ENCODE measurements at places on chromosomes 4 and X.

DNA sequence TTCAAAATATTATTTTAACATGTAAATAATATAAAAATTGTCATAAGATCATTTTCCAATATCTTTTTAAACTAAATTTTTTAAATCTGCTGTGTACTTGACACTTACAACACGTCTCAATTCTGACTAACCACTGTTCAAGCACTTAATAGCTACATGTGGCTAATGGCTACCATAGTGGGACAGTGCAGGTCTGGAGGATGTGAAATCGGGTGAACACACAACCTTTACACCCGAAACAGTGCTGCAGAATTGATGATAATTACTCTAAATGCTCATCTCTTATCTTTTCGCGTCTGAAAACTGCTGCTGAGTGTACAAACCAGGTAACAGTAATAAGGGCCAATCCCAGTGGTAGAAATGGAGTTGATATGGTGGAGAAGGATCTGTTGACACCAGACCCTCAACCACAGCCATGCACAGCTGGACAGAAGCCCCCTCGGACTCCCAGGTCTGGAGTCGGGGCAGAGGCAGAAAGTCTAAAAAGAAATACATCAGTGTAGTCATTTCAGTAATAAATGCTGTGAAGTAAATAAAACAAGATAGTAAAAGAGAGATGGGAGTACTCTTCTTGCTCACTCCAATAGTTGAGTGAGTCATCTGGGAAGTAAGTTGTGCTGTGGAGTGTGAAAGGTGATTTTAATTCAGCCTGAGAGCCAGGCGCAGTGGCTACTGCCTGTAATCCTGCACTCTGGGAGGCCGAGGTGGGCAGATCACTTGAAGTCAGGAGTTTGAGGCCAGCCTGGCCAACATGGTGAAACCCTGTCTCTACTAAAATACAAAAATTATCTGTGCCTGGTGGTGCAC is 150.0 kb downstream of the CBR4 start:
- DNase-seq, result no peak

DNA sequence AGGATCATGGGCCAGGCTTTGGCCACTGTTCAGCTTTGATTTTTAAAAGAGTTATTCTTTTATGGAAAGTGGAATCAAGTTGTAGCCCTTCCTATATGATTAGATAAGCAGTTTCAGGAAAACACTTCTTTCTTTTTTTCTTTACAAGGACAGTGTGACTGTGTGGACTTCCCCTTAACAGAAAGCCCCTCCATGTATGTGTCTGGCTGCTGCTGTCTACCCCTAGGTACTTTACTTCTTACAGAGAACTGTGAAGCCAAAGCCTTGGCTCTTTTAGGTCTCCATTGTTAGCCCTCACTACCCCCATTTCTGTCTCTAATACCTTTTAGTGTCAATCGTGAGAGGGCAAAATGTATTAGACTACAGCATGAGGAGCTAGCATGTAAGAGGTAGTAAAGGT is 19.1 kb downstream of the VSIG1 start:
- DNase-seq, result no peak

DNA sequence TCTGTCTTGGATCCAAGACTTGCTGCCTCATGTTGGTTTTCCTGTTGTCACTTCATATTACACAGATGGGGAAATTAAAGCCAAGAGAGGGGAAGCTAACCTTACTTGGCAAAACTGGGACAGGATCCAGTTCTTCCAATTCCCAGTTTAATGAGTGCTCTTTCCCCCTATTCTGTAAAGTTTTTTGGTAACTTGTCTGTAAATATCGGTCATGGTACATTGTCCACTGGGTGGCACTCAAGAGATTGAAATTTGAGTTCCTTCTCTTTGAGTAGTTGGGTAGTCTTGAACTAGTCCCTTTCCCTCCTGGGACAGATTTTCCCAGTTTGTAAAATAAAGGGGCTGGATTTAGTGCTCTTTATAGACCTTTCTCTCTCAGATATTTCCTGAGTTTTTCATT is 12.4 kb upstream of the EOLA2 start:
- DNase-seq, result no peak

DNA sequence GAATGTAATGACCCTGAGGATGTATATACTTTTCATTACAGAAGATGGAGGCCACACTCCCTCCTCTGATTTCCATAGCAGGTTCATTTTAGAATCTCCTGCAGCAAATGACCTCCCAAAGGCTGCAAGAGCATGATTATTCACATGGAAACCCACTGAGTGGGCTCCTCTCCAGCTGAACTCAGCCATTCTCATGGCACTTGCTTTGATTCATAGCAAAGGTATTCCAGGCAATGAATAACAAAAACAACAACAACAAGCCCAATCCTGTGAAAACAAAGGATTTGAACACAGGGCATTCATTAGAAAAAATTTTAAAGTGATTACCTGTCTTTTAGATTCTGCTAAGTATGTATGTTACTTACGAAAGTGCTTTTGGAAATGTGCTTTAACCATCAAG is 894.0 kb upstream of the FRG1 start:
- no peak for DNase-seq

DNA sequence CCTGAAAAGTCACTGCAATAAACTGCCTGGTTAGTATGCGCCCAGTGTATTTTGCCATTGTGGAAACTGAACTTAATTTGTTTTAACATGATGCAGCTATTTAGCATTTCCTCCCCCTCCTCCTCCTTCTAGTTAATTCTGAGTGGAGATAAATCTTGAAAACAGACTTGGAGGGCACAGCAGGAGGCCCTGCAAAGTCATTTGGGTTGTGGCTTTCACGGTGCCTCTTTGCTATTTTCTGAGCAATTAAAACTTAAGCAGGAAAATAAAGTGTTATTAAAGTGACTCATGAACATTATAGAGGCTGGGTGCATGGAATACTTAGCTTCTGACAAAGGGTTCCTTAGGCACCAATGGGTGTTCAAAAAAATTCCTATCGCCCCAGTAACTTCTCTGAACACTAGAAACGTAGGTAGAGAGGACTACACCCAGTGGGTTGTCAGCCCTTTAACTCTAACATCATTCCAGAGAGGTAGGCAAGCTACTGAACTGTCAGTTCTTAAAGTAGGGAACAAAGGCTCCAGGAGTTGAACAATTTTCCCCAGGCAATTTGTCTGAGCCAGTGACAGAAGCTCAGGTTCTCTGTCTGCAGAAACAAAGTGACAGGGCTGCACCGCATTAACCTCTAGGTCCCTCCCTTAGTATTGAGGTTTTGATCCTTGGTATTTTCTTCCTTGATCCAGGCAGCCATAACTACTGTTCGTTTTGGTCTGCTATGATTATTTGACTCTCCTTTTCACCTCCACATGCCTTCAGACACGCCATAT is 158.3 kb upstream of the KIT start:
- no peak for DNase-seq

- no peak for DNase-seq
Measured at GRCh38 chr4:27055221-27055760, 194.7 kb downstream of the STIM2 start.
